ENCODE measurements at places on chromosomes 3 and 15.

DNA sequence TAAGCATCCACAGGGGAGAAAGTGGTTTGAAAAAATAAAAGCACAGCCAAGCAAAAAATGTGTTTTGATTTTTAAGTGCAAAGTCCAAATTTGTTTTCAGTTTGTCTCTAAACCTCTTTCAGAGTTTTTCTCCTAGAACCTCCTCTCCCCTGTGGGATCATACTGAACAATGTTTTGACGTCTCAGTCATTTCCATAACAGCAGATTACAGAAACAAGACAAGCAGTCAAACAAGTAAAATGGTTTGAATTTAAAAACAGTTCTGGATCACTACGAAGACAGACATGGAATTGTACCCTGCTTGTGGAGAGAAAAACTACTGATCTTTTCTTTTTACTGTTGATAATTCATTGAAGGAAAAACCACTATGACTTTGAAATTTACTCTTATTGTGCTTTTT is 245.7 kb upstream of the CNTN4 start:
- H3K27ac ChIP-seq, result no peak overlapping the region
- no peaks in the 10 kb centered on the region for H3K27me3 ChIP-seq
- no peaks in the 10 kb centered on the region for H3K4me1 ChIP-seq
- no peak overlapping the region for H3K4me3 ChIP-seq

GRCh38 chr3:189071446-189071845 is 100.3 kb upstream of the TPRG1 start:
- no peak for DNase-seq
- H3K4me1 ChIP-seq, result no peaks in the 10 kb centered on the region
- no peak overlapping the region for H3K4me3 ChIP-seq
- peaks cover 3% of the 10 kb centered on the region for H3K27me3 ChIP-seq
- no peak overlapping the region for H3K27ac ChIP-seq

- no peak overlapping the region for H3K27ac ChIP-seq
- DNase-seq, result no peak
- H3K36me3 ChIP-seq, result no peaks in the 10 kb centered on the region
- H3K27me3 ChIP-seq, result peaks cover 12% of the 10 kb centered on the region
- no peaks in the 10 kb centered on the region for H3K4me1 ChIP-seq
Measured at GRCh38 chr15:39851500-39852092, 68.5 kb downstream of the GPR176 start.

DNA sequence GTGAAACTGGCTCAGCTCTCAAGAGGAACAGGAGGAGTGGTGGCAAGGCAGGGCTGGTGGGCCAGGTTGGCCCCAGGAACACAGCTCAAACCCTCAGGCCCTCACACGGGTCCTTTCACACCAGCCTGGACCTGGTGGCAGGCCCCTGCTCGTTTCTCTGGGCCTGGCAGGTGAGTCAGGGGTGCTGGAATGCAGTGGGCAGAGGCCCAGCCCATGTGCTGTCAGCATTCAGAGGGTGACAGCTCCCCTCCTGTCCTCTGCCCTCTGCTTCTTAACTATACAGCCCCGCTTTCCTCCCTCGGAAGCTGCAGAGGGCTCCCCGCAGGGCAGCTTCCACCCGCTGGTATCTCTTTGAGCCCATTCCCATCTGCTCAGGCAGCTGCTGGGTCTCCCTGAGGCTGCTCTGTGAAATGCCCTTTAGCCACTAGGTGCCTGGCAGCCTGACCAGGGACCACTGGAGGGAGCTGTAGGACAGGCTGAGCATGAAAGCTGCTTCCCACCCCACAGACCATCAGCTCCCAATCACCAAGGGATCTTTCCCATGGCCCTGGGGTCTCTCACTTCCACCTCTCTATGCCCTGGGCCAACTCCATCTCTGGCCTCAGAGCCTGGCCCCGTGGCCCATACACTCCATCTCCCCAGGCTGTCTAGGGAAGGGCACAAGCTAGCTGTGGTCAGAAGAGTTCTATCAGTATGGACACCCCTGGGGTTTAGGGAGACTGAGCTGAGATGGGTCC is 24.8 kb downstream of the SHF start:
- peak; percentile 48 for DNase-seq
- H3K36me3 ChIP-seq, result peaks cover 10% of the 10 kb centered on the region
- H3K4me1 ChIP-seq, result peaks cover 23% of the 10 kb centered on the region
- H3K4me3 ChIP-seq, result no peak overlapping the region
- H3K27ac ChIP-seq, result no peak overlapping the region
- no peaks in the 10 kb centered on the region for H3K27me3 ChIP-seq

- no peak overlapping the region for H3K4me3 ChIP-seq
- no peak for DNase-seq
- no peak overlapping the region for H3K27ac ChIP-seq
- H3K36me3 ChIP-seq, result no peaks in the 10 kb centered on the region
- H3K27me3 ChIP-seq, result no peaks in the 10 kb centered on the region
Measured at GRCh38 chr3:144760831-144761230, 789.2 kb downstream of the DIPK2A start.

GRCh38 chr3:56928379-56929068 is 126.8 kb upstream of the ARHGEF3 start:
- no peak for DNase-seq
- no peaks in the 10 kb centered on the region for H3K36me3 ChIP-seq
- no peak overlapping the region for H3K4me3 ChIP-seq

DNA sequence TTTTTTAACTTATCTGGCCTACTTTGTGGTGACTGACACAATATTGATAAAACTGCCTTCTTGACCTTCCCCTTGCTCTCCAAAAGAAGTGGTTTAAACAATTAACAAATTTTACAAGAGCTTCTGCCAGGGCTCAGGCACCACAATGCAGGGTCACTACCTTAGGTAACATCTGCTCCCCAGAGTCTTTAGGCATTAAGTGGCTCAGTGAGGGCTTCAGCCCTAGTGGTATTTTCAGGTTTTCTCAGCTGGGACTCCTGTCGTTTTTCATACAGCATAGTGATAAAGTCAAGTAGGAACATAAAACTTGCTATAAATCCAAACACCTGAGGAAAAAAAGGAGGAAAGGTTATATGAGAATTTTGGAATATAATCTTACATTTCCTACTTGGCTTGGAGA is 18.9 kb downstream of the CMTM6 start:
- peak overlapping the region; percentile 86 for H3K27ac ChIP-seq
- peaks cover 58% of the 10 kb centered on the region for H3K4me1 ChIP-seq
- peak overlapping the region; percentile 19 for H3K4me3 ChIP-seq

GRCh38 chr3:39473452-39474125 is 6.1 kb downstream of the MOBP start:
- no peak overlapping the region for H3K4me3 ChIP-seq
- H3K27ac ChIP-seq, result no peak overlapping the region
- no peak for DNase-seq
- no peaks in the 10 kb centered on the region for H3K4me1 ChIP-seq
- H3K27me3 ChIP-seq, result peaks cover 13% of the 10 kb centered on the region

GRCh38 chr3:187941848-187942194 is 196.6 kb upstream of the BCL6 start:
- no peak overlapping the region for H3K4me3 ChIP-seq
- no peaks in the 10 kb centered on the region for H3K36me3 ChIP-seq
- peaks cover 10% of the 10 kb centered on the region for H3K4me1 ChIP-seq

DNA sequence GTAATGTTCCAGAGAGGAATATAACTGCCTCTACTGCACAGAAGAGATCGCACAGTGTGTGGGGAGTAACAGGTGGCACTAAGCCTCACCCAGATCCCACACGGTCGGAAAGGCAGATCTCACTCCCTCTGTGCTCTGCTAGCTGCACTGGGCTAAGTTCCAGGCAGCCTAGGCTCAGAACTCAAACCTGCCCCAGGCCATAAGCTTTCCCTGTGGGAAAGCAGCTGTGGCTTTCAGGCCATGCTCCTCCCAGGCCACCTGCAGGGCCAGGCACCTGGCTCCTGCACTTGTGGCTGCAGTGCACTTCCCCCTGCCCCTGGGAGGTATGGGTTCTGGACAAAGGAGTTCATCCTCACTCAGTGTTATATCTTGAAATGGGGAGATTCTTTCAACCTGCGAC is 27.5 kb downstream of the PCCB start:
- H3K36me3 ChIP-seq, result peaks cover 55% of the 10 kb centered on the region
- no peaks in the 10 kb centered on the region for H3K27me3 ChIP-seq
- no peak for DNase-seq
- H3K4me3 ChIP-seq, result no peak overlapping the region

- H3K36me3 ChIP-seq, result no peaks in the 10 kb centered on the region
- peaks cover 27% of the 10 kb centered on the region for H3K4me1 ChIP-seq
- H3K4me3 ChIP-seq, result no peak overlapping the region
- H3K27ac ChIP-seq, result no peak overlapping the region
Measured at GRCh38 chr15:43249236-43249635, 17.5 kb downstream of the TGM5 start.

DNA sequence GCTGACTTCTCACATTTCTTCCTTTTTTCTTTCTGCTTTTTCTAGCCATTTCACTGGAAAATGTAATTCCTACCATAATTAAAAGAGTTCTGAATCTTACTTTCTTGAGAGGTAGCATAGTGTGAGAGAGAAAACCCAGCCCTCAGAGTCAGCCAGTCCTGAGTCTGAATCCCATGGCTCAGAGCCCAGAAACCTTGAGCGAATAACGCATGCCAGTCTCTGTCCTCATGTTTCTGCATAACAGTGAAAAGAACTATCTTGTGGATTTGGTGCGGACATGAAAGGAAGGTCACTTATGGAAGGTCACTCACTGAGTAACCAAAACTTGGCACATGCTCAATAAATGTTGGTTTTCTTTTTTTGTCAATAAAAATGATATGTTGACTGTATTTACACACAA is 29.3 kb upstream of the SLCO3A1 start:
- no peak for DNase-seq
- no peaks in the 10 kb centered on the region for H3K36me3 ChIP-seq
- H3K4me3 ChIP-seq, result no peak overlapping the region

DNA sequence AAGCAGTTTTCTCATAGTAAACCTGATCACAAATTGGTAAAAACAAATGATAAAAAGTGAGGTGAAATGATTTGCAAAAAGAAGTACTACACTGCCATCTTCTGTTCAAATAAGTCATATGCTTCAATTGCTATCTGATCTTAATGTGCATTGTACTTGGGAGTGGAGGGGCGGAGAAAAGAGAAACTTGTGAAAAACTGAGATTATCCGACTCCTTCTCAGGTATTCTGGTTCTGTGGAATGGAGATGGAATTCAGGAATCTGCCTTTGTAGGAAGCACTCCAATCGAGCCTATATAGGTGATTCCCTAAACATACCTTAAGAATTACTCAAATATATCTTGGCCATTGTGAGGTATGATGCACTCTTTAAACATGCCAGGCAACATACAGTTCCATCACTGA is 180.6 kb downstream of the CHL1 start:
- H3K27ac ChIP-seq, result no peak overlapping the region
- peaks cover 3% of the 10 kb centered on the region for H3K27me3 ChIP-seq
- DNase-seq, result no peak
- no peaks in the 10 kb centered on the region for H3K36me3 ChIP-seq

DNA sequence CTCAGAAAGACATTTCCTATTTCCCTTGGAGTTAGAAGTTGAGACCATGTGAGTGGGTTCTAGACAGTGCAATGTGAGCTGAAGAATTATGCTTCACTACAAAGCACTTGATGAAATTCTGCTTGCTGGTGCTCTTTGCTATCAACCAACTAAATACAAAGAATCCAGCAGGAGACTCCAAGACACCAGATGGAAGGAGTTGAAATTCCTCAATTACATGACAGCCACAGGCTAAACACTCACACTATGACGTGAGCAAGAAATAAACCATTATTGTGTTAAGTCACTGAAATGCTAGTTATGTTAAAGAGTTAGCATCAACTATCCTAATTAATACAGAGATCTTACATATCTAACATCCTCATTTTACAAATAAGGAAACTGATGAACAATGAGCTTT is 8.2 kb upstream of the MAP4 start:
- H3K4me1 ChIP-seq, result peaks cover 28% of the 10 kb centered on the region
- H3K27me3 ChIP-seq, result no peaks in the 10 kb centered on the region
- no peak overlapping the region for H3K27ac ChIP-seq
- no peak overlapping the region for H3K4me3 ChIP-seq

- no peak overlapping the region for H3K4me3 ChIP-seq
- H3K27me3 ChIP-seq, result no peaks in the 10 kb centered on the region
- no peak overlapping the region for H3K27ac ChIP-seq
- H3K4me1 ChIP-seq, result peaks cover 4% of the 10 kb centered on the region
- H3K36me3 ChIP-seq, result peaks cover 79% of the 10 kb centered on the region
- no peak for DNase-seq
Measured at GRCh38 chr3:154290187-154290586, 34.1 kb downstream of the DHX36 start.

DNA sequence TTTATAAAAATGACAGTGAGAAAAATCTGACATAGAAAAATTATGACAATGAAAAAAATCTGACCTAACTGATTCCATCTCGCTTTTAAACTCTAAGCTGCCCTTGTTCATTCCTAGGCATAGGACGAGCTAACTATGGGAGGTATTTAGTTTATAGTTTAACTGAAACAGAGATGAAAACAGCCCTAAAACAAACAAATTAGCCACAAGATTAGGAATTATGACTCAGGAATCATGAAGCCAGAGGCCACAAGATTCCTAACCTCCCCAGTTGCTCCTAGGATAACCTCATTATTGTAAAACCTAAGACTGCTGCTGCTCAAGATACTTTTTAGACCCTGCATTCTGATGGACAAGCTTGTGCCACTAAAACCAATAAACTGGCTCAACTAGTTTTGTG is 122.7 kb upstream of the MNS1 start:
- no peaks in the 10 kb centered on the region for H3K27me3 ChIP-seq
- H3K27ac ChIP-seq, result no peak overlapping the region
- no peak for DNase-seq
- no peaks in the 10 kb centered on the region for H3K4me1 ChIP-seq

DNA sequence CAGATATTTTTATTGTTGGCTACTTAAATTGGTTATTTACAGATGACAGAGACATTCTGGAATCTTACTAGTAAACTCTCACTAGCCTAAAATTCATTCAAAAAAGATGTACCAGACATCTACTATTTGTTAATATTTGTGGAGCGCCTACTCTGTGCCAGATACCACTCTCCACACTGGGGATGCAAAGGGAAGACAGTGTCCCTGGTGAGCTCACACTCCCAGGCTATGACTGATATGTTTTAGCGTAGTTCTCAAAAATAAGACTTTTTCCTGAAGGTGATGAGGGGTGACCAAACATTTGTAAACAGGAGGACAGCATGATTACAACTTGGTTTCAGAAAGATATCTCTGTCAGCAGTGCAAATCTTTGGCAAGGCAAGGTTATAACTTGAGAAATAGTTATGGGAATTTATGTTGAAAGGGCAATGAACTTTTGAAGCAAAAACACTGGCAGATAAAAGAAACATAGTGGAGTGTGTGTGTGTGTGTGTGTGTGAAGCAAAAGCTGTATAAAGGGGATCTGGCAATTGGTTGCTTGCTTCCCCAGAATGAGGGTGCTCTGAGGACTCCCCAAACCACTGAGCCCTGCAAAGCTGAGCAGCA is 51.2 kb downstream of the HACD2 start:
- H3K27ac ChIP-seq, result no peak overlapping the region
- no peak for DNase-seq
- no peak overlapping the region for H3K4me3 ChIP-seq

DNA sequence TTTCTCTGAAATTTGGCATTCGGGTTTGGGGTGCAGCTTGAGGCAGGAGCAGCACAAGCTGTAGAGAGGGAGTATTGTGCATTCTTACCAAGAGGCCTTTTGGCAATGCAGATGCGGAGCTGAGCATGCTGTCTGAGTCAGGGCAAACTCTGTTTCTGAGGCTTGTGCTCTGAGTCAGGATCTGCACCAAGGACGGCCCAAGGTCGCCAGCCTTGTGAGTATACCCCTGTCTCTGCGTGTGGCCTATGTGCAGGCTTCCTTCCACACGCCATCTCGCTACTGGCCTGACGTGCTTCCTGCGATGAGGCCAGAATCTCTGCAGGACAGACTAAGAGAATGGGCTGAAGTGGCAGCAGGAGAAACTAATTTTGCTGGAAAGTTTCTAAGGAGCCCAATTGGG is 83.8 kb upstream of the ROPN1 start:
- H3K4me1 ChIP-seq, result no peaks in the 10 kb centered on the region
- no peak overlapping the region for H3K27ac ChIP-seq
- no peak overlapping the region for H3K4me3 ChIP-seq
- no peak for DNase-seq

All from activated B cell treated with CpG ODN at 0.5 μM for 24 hours (primary cell).